ENCODE measurements at places on chromosomes 7 and 10.
A peak's percentile ranks its signal among the peaks of the same experiment; 100 is the strongest.

- DNase-seq = no peak
Observed at GRCh38 chr10:129500617-129501339, 33.7 kb downstream of the MGMT start.

- no peak for DNase-seq
Observed at GRCh38 chr7:19128856-19129255, 11.4 kb upstream of the TWIST1 start.

DNA sequence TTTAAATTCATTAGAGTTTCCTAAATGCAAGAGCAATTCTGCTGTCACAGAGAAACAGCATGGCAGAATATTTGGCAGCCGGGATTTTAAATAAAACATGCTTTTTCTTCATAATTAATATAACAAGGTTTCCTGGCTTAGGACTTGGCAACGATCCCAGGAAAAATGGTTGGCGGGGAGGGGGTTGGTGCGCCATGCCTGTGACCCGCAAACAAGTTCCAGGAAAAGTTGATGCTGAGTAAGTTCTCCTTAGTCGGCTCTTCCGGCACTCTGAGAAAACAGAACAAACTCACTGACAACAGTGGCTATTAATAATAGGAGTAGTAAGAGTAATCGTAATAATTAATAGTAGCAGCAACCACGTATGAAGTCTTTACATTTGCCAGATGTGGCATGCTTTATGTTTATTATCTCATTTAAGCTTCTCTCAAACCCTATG is 4.6 kb downstream of the HABP2 start:
- DNase-seq = no peak

DNA sequence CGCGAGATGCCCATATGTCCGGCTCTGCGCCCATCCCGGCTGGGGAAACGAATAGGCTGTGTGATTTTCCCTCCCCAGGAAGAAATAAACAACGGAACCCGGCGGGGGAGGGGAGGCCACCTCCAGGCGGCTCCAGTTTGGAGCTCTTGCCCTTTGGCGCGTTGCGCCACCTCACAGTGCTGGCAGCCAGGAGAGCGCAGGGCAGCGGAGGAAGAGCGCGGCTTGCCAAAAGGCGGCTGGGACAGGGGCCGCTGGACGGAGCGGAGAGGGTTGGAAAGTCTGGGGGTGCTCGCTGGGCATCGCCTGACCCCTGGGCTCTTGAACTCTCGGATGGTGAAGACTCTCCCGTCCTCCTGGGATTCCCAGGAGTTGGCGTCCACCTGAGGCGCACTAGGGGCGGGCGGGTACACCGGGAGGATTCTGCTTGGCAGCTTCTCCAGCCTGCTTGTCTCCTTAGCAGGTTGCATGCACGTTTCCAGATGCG is 5.3 kb upstream of the NEUROG3 start:
- DNase-seq = no peak

DNA sequence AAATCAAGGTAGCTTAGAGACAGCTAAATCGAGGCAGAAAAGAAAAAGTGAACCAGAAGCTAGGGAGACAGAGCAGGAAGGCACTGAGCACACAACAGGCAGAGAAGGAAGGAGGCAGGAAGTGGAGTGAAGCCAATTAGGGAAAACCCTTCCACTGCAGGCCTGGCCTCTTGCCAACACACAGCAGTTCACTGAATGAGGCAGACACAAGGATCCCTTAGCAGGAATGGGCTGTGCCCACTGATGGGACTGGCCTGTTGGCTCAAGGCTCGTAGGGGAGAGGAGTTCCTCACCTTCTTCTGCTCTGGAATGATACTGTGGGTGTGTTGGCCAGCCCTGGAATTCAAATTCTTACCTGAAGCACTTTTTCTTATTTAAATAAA is 220.3 kb upstream of the STK17A start:
- DNase-seq = no peak

DNA sequence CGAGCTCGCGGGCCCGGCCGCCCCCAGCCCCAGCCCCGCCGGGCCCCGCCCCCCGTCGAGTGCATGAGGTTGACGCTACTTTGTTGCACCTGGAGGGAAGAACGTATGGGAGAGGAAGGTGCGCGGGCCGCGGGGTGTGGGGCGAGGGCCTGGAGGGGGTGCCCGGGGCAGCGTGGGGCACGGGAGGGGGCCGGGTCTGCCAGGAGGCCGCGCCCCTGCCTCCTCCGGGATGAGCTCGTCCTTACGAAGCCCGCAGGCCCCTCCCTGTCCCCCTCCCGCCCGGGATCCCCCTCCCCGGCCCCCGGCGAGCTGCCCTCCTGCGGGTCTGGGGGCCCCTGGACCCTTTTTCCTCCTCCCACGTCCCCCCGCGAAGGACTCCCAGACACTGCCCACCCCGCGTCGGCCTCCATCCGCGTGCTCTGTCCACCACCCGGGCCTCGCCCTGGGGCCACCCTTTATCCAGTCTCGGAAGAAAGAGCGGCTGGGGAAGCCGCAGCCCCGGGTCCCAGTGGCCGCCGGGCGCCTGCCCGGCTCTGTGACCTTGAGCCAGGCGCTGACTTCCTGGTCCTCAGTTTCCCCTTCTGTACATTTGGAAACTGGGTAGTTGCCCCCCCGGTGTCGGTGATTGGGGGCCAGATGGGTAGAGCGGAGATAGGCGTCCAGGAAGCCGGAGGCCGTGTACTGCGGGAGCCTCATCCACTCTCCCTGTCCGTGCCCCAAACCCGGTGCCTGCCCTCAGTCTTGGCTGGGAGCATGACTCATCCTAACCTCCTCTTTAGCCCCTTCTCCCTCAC is 521 bp downstream of the LIMK1 start:
- DNase-seq = no peak

- no peak for DNase-seq
Observed at GRCh38 chr7:143455942-143456341, 12.7 kb downstream of the TAS2R60 start.

DNA sequence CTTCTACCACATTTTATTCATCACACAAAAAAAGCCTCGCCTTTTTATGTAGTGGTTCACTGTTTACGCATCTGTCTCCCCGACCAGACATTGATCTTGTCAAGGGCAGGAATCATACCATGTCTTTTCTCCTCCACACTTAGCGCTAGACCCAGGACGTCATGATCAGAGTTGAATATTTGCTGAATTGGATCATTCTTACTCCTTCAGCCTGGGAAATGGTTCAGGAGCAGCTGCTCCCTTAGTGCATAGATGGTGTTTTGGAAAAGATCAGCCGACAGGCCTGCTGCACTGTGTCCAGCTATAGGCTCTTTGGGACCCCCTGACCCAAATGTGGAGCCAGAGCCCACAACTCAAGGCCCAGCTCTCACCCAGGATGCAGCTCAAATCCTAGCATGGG is 249.1 kb upstream of the TMEM72 start:
- no peak for DNase-seq

DNA sequence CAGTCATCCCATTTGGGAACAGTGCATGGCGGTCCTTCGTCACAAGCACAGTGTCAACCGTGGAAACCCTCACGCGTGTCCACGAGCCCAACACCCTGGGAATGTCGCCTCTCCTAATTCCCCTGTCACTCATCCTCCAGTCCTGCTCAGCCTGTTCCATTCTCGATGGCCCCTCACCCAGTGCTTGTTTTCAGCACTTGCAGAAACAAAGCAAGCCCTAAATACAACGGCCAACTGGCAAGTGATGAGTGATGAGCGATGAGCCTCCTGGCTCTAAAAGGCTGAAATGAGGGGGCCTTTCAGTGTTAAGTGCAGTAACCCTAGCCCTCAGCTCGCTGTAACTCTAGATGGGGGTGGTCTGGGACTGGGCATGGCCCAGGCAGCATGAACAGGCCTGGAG is 22.6 kb downstream of the NKX2-3 start:
- no peak for DNase-seq

DNA sequence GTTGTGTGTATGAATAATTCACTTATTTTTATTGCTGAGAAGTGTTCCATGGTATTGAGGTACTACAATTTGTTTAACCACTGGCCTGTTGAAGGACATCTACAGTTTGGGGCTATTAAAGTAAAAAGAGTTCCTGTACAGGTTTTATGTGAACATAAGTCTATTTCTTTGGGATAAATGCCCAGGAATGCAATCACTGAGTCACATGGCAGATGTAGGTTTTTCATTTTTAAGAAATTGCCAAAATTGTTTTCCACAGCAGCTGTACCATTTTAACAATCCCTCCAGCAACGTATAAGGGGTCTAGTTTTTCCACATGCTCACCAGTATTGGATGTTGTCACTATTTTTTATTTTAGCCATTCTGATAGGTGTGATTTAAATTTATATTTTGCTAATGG is 243.9 kb downstream of the TNS3 start:
- DNase-seq = no peak

GRCh38 chr7:7536396-7537019 is 835 bp upstream of the COL28A1 start:
- DNase-seq = no peak

DNA sequence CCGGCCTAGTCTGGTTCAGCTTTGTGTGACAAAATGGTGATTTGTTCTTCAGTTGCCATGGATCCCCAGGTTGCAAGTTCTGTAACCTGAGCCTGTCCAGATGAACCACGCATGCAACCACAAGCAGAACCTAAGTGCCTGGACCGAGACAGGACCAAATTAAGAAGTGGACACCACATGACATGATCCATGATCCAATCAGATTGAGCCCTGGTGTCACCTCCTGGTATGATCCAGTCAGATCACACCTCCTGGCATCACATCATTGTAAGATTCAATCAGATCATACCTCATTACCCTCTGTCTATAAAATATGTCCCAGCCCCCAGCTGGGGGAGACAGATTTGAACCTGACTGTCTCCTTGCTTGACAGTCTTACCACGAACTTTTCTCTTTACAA is 70.0 kb downstream of the MALSU1 start:
- no peak for DNase-seq

DNA sequence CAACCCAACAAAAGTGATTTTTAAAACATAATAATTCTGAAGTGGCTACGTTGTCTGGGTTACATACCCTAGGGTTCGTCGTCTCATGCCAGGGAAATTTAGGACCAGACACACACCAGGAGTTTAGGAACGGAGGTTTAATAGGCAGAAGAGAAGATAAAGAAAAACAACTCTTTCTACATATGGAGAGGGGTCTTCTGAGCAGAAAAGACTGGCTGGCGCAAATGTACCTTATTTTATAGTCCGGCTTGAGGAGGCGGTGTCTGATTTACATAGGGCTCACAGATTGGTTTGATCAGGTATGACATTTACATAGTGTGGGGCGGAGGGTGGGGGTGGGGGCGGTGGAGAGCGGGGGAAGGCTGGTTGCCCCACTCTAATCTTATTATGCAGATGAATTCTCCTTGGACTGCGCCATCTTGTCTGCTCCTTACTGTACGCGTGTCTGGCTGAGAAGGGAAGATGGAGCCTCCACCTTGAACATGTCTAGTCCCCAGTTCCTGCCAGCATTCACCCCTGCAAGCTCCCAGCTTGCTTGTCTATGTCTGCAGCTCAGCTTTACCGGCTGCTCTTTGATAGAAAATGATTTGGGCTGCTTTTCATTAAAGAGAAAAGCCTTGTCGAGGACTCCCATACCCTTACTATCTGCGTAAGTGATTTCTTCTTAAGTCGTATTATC is 98.7 kb downstream of the RALA start:
- no peak for DNase-seq

DNA sequence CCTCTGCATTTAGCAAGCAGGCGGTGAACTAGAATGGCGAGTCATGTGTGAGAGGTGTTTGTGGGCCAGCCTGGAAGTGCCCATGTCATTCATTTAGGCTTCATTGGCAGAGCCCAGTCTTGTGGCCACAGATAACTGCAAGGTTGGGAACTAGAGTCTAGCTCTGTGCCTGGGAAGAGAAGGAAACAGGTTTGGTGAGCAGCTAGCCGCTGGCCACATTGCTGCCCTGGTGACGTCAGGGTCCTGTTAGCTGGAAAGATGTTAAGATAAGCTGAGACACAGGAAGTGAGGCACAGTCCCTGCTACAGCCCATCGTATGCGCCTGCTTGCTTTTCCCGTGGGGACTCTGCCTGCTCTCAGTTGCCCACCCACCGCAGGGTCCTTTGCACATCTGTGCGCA is 185.5 kb downstream of the CAMK1D start:
- no peak for DNase-seq

GRCh38 chr7:25615593-25615992 is 387.3 kb upstream of the NPVF start:
- no peak for DNase-seq

DNA sequence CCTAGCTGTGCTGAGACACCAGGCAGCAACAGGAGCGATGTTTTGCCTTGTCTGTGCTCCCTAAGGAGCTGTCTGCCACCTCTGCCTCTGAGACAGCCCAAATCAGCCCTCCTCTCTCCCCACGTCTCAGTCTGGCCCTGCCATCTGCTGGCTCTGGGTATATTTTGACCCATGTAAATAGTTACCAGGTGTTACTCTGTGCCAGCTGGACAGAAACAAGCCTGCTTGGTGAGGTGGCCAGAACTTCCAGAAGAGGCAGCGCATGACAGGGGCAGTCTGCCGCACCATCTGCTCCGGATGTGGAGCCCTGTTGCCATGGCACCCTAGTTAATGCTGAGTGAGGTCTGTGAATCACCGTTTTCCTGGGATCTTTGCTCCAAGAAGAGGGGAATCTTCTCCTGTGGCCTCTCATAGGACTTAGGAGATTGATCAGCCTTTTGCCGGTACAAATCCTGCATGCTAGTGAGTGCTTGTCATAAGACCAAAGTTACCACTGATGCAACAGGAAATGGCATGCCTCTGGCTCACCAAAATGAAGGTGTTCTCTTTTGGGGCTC is 31.8 kb downstream of the GSTO2 start:
- DNase-seq = no peak

GRCh38 chr7:37284805-37285231 is 163.8 kb downstream of the ELMO1 start:
- peak; percentile 9 for DNase-seq

- DNase-seq = no peak
Observed at GRCh38 chr10:103676058-103676785, 179.2 kb downstream of the SH3PXD2A start.

DNA sequence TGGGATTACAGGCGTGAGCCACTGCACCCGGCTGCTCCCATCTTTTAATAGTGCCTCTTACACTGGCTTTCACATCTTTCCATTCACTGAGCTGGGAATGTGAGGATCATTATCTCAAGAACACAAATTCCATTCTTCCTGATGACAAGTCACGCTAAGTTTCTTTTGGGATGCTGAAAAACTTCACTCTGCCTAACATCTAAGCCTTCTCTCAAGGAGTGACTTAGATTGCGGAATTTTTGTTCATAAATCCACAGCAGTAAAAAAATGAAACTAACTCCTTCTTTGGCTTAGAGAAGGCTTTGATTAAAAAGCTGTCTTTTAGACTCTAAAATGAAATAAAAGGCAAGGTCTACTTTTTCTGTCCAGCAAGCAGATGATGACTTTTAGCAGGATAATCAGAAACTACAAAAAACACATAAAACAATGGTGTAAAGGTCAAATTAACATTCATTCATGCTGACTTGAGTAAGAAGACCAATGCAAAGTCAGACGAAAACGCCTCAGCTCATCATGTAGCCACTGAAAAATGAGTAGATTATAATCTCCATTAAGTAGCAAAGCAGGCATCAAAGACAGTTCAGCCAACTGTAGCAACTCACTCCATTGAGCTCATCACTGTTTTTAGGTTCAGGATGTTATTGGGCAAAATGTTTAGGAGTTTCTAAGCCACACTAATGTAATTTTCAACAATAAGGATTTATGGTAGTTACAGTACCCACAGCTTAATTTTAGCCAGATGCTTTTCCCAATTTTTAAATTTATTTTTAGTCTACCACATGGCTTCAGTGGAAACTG is 178.8 kb downstream of the ELMO1 start:
- DNase-seq = no peak

- DNase-seq = no peak
Observed at GRCh38 chr10:89390476-89391225, 1.8 kb upstream of the IFIT1 start.
